ENCODE measurements at places on chromosomes 11 and 22.

DNA sequence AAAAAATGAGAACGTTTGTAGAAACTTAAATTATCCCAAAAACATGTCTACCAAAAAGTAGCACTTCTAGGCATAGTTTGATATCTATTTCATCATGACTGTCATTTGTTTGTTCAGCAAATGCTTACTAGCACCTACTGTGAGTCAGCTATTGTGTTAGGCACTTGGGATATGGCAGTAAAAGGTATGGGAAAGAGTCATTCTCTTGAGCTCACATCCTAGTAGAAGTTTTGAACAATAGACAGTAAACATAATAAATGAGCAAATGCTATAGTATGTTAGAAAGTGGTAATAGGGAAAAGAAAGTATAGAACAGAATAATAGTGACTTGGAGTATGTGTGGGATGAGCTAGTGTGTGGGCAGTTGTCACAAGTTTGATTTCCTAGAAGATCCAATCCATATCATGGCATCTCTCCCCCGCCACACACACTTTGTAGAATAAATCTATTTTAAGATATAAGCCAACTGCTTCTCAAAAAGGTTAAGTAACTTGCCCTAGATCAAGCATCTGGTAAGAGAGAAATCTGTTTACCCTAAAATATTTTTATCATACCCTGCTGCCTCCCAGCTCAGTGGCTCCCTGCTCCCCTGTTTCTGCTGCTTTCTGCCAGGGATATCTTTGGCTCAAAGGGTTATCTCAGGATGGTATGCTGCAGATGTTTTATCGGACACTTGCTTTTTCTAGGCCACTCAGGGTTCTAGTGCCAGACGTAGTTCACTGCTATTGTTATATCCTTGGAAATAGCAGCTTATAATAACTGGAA lies 129.7 kb downstream of the NCAM1 start:
- peak; percentile 7 for DNase-seq

GRCh38 chr11:129590030-129590752 lies 214.5 kb downstream of the BARX2 start:
- no peak for DNase-seq

DNA sequence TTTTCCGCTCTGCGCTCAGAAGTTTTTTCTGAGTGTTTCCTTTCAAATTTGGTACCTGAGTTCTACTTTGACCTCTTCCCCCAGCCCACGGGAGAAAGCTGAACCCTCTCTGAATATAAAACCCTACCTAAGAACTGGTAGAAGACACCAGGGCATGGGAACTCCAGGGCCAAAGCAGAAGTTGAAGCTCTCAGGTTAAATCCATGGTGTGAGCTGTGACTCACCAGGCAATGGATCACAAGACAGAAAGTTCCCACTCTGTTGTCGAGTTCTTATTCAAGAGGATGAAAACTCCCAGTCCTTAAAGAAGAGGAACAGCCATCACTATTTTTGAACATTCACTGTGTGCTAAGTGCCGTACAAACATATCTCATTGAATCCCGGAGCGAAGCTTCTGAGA lies 8.9 kb downstream of the TMEM218 start:
- peak; percentile 10 for DNase-seq

DNA sequence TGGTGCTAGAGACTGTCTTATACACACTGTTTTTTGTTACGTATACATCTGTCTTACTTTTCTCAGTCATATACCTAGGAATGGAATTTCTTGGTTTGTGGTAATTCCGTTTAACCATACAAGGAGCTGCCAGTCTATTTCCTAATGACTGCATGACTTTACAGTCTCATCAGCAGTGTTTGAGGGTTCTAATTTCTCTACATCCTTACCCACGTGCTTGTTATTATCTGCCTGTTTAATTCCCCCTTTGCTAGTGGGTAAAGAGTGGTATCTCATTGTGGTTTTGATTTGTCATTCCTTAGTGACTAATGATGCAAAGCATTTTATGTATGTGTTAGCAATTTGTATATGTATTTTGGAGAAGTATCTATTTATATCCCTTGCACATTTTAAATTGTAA lies 1008.0 kb downstream of the FAM181B start:
- peak; percentile 16 for DNase-seq

DNA sequence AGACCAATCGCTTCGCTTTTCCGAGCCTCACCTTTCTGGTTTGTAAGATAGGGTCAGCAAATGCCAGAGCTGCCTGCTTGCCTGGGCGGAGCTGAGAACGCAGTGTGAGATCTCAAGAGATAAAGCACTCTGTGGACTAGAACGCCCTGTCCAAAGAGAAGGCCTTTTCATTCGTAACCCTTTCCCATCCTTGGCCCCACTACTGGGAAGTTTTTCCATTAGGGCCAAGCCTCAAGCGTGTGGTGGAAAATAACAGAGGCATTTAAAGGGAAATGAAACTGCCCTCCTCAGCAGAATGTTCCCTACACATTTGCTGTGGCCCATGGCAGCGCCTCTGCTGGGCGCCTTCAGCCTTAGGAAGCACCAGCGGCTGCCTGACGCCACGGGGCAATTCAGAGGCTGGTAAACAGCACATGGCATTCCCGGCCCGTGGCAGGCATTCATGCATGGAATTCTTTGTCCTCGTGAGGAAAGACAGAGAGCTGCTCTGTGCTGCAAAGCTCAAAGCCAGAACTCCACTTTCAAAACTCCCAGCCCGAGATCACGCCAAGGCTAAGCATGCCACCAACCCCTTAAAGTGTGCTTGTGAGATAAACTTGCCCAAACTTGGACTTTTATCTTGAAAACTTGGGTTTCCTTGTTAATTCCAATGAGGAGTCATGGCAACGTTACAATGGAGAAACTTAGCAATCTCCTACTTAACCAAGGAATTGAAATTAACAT lies 38.1 kb downstream of the AHNAK start:
- DNase-seq = peak; percentile 31

DNA sequence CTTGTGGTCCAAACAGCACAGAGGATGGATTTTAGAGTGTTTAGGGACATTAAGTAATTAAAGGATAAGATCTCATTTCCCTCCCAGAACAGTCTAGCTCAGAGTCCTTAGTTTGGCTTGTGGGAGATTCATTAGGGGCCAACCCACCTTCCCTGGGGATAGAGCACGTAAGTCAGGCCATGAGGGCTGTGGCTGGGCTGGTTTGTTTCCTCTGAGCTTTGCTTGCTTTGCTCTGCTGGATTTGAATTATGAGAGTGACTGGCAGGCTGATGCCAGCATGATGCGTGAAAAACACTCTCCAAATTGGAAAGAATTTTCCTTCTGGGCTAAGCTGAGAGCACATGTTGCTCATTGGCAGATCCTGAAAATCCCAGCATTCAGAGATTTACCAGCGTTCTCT lies 84.7 kb upstream of the HEPHL1 start:
- no peak for DNase-seq

DNA sequence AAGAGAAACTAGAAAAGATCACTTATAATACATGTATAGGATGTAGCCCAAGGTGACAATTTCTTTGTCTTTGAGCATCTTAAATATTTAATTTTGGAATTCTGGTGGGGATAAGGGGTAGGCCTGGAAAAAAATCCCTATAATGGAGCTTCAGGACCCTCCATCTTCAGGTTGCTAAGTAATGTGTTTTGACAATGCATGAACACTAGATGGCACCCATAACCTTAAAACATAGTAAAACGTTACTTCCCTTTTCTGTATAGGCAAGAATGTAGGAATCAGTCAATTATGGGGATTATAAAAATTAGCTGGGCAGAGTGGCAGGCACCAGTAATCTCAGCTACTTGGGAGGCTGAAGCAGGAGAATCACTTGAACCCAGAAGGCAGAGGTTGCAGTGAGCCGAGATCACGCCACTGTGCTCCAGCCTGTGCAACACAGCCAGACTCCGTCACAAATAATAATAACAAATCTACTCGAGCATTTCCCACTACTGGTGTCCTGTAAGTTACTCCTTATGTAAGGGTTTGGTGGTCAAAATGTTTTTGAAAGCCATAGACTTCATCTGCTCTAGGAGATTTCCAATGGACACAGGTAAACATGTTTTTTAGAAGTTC lies 541.9 kb upstream of the CCDC90B start:
- DNase-seq = peak; percentile 45

DNA sequence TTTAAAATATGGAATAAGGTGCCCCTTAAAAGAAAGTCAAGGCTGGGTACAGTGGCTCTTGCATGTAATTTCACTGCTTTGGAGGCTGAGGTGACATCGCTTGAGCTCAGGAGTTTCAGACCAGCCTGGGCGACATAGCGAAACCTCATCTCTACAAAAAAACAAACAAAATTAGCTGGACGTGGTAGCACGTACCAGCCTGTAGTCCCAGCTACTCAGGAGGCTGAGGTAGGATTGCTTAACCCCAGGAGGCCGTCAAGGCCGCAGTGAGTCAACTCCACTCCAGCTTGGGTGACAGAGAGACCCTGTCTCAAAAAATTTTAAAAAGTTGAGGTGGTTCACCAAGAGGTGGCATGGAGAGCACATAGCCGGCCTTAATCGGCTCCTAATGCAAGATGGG lies 17.7 kb upstream of the ADORA2A start:
- peak; percentile 42 for DNase-seq

DNA sequence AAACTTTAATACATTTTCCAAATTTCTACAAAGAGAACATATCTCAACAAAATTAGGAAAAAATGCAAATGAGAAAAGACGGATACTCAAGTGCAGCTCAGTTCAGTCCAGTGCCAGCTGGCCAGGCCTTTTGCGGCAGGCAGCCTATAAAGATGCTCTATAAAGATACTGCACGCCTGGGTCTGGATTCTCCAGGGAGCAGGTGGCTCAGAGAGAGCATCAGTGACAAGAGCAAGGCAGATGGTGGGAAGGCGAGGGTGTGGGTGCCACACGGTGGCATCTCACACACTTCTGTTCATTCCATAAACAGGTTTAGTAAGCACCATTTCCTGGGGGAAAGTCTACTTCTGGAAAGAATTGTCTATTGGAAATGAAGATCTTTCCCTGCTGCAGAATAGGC lies 18.1 kb upstream of the SCN3B start:
- DNase-seq = no peak

GRCh38 chr11:118625036-118625690 lies 17.7 kb downstream of the PHLDB1 start:
- no peak for DNase-seq
